ENCODE measurements at places on chromosomes 13 and 19.
A peak's percentile ranks its signal among the peaks of the same experiment; 100 is the strongest.

DNA sequence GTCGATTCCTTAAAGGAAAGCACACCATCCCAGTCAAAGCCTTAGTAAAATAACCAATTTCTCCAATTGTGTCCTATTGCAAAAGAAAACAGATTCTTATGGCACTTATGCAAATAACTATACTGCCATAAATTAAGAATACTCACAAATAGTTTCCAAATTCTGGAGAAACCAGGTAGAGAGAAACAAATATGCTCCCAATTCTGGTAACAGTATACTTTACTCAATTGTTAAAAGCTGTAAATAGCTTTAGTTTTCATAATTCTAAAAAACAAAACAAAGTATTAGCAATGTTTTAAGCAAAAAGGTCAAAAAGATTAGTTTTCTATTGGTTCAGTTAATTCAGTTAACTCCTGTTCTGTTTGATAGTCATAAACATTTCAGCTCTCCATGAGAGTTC, 18.2 kb upstream of the UBAC2 start:
- DNase-seq, result no peak
- H3K27ac ChIP-seq, result no peak overlapping the region
- peaks cover 29% of the 10 kb centered on the region for H3K4me1 ChIP-seq
- H3K36me3 ChIP-seq, result no peaks in the 10 kb centered on the region
- H3K27me3 ChIP-seq, result no peaks in the 10 kb centered on the region

DNA sequence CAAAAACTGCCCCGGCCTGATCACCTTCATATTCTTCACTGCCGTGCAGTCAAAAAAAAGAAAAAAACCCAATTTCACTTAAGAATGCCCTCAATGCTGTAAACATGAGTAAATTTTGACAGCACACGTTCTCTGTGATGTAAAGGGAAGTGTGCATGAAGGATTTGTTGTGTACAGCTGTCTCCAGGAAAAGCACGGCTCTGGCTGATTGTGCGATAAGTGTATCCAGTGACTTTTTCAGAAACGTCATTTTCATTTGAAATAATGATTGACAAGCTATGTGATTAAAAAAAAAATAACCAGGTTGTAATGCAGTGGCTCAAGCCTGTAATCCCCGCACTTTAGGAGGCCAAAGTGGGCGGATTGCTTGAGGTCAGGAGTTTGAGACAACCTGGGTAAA, 39.6 kb downstream of the ANKRD10 start:
- H3K27me3 ChIP-seq, result peaks cover 7% of the 10 kb centered on the region
- H3K27ac ChIP-seq, result no peak overlapping the region
- H3K4me3 ChIP-seq, result peak overlapping the region; percentile 34
- no peaks in the 10 kb centered on the region for H3K36me3 ChIP-seq
- DNase-seq, result no peak

DNA sequence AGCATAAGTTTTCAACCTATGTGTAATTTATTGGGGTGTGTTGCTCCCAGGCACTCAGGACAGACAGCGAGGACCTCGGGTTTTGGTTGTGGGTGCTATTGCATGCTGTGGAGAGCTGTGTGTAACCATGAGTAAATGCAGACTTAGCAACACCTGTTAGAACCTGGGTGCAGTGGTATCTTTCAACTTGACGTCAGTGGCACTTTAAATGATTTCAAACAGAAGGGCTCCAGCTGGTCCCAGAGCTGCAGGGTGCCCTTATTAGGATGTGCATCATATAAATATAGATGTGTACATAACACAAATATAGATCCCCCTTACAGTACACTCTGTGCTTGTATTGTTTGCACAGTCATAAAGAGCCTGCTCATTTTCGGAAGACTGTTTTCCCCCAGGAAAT, 228.3 kb upstream of the IRS2 start:
- no peaks in the 10 kb centered on the region for H3K36me3 ChIP-seq
- H3K27me3 ChIP-seq, result no peaks in the 10 kb centered on the region
- DNase-seq, result no peak
- no peaks in the 10 kb centered on the region for H3K4me1 ChIP-seq

- H3K27ac ChIP-seq, result no peak overlapping the region
- DNase-seq, result no peak
- H3K4me1 ChIP-seq, result no peaks in the 10 kb centered on the region
- no peak overlapping the region for H3K4me3 ChIP-seq
- H3K36me3 ChIP-seq, result no peaks in the 10 kb centered on the region
- no peaks in the 10 kb centered on the region for H3K27me3 ChIP-seq
Observed at GRCh38 chr13:85700906-85701305, 98.3 kb downstream of the SLITRK6 start.

GRCh38 chr13:33637978-33638743, 179.8 kb upstream of the RFC3 start:
- no peak overlapping the region for H3K4me3 ChIP-seq
- no peak overlapping the region for H3K27ac ChIP-seq
- H3K4me1 ChIP-seq, result no peaks in the 10 kb centered on the region
- H3K27me3 ChIP-seq, result no peaks in the 10 kb centered on the region
- no peaks in the 10 kb centered on the region for H3K36me3 ChIP-seq
- no peak for DNase-seq

- H3K4me1 ChIP-seq, result no peaks in the 10 kb centered on the region
- no peak overlapping the region for H3K27ac ChIP-seq
Observed at GRCh38 chr13:74464670-74465069, 330.5 kb upstream of the KLF12 start.
